WTC11 (cell line): ENCODE measurements at places on chromosomes 6 and 20.

GRCh38 chr20:5608442-5609161, 141.6 kb upstream of the SHLD1 start:
- no peak for DNase-seq

GRCh38 chr6:25311331-25311840, 32.2 kb downstream of the CARMIL1 start:
- no peak for DNase-seq

DNA sequence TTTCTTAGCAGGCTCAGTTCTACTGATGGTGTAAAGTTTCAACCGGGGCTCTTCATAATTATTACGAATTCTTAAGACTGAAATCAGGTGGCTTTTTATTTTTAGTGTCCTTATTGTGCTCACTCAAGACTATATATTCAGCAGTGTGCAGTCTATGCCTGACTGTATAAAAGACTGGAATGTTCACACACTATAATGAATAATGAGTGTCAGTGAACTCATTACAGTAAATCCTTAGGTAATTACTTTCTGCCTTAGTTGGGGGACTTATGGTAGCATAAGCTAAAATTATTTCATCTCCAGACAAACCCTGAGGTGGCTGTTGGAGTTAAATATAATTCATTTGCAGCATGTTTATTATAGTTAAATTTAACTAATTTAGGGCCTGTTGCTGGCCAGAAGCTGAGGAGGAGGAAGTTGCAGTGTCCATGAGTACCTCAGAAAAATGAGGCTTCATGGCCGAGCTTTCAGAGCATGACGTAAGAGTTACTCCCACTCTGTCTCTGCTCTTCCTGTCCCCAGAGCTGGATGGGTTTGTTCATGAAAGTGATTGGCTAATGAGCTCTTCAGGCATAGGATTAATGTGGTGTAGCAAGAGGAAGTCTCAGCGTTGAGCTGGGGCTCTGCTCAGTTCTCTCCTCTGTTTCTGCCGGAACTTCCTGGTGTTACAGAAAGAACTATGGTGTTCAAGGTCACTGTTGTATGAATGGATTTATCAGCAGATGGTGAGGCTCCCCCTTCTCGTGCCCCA, 335.7 kb downstream of the NRN1 start:
- DNase-seq = no peak

DNA sequence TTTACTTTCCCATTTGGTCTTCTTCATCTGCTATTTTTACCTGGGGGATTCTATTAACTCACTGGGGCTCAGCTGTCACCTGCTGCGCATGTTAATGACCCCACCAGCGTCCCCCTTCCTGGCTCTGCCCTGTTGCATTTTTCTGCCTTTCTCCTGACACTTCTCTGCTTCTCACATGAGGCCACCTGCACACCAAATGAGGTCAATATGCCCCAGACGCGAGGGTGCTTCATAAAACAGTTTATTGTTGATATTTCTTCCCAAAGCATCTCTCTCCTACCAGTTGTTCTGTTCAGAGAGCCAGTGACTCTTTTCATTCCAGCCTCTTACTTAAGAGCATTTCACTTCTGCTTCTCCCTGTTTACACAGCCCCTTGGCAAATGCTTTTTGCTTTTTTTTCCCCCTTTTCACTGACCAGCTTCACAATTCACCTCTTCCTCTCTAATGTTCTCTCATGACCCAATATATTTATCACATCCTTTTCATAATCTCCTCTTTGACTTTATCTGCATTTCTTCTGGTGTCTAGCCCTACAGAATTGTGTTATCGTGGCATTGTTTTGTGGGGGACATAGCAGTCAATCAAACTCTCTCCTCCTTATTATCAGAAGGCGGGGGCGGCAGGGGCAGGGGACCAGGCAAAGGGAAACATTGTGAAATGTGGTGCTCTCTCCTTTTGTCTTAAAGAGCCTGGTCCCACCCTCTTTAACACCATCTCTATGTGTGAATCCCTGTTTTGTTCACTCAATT, 545.8 kb upstream of the CITED2 start:
- DNase-seq = no peak

DNA sequence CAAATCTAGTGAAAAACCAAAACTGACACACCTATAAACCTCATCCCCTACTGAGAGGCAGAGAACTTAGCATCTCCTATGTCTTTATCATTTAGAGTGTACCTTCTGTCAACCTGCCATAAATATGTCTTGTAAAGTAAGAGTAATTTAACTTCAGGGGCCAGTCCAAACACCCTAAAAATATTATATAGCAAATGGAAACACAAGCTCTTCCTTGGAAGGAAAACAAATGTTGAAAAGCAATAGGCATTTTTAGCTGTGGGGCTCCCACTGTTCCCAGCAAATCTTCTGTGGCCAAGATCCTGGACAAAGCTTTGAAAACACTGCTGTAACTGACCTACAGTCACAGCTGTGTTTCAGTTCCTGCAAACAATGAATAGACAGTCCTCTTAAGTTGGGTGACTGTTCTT, 140.0 kb upstream of the RNF217 start:
- DNase-seq = no peak

- no peak for DNase-seq
These were observed 27.0 kb downstream of the CST9L start for GRCh38 chr20:23541330-23541729.

DNA sequence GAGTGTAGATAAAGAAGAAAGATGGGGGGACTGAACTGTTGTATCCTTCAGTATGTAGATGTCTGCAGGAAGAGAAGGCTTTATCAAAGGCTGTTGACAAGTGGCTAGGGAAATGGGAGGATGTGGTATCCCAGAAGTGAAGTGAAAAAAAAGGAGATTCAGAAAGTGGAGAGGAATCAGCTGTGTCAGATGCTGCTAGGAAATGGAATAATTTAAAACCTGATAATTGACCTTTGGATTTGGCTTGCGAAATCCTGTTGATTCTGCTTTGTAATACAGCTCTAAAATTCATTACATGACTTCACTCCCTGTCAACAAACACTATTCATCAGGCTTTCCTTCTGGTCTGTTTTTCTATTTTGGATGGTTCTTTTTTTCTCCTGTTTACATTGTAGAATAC, 41.7 kb downstream of the PHF3 start:
- no peak for DNase-seq

DNA sequence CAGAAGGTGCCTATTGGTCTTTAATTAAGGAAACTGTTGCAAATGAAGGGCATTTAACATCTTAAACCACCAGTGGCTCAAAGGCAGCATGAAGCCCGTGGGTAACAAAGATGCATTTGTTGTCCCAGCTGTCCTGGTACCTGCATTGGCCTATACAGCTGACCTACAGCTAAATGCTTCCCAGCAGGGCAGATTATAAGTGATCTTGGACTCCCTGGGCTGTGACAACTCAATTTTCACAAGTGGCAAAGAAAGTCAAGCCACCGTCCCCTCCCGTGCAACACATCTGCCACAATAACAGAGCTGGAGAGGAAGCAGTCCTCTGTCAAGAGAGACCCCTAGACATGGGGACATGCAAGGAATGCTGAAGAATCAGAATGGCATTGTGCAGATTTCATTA, 31.5 kb upstream of the EDN3 start:
- DNase-seq = peak; percentile 23

DNA sequence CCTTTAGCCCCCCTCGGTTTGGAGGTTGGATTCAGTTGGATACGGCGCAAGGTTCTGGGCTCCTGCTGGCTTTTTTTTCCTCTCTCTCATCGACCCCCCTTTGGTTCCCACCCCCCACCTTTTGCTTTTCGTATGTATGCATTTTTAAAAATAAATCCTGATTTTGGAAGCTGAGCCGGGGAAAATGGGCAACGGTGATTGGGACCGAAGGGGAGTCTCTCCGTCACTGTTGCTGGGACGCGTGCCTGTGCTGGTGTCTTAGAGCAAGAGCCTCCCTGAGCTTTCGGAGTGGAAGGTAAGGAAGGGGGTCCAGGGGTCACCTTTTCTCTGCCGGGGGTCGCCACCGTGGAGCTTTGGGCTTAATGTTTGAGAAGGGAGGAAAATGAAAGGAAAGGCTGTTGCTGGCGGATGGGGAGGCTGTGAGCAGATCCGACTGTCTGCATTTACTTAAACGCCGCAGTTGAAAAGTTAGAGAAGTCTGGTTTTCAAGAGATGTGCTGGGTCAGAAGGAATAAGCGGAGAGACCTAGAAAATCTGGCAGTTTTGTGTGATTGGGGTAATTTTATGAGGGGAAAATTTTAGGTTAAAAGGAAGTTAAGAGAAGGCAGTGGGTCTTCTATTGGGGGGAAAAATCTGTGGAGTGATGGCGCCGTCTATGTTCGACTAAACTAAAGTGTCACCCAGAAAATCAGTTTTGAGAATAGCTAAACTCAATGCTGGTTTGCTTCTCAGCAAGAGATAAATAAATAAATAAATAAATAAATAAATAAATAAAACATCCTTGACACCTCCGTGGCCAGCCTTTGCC, 828 bp downstream of the ADGRB3 start:
- peak; percentile 22 for DNase-seq

- no peak for DNase-seq
These were observed 127.4 kb downstream of the DST start for GRCh38 chr6:56515081-56515905.

DNA sequence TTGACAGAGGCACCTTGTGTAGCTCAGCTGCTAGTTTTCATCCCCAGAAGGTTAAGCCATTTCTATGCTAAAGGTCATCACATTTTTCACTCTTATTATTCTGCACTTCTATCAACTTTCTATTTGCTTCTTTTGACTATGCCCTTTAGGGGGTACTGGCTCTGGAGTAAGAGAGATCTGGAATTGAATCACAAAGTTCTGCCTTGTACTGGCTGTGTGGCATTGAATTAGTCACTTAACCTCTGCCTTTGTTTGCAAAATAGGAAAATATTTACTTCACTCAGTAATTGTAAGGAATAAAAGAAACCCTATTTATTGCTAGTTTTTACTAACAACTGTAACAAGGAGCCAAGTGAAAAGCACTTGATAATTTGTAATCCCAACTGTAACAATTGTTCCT, 56.8 kb upstream of the MTRF1L start:
- no peak for DNase-seq

DNA sequence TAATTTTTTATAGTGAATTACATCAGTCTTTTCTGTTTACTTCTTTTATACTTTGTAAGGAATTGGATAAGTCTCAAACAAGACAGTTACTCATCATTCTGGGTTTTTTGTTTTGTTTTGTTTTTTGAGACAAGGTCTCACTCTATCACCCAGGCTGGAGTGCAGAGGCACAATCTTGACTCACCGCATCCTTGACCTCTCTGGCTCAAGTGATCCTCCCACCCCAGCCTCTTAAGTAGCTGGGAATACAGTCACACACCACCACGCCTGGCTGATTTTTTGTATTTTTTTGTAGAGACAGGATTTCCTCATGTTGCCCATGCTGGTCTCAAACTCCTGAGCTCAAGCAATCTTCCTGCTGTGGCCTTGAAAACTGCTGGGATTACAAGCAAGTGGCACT, 524.3 kb downstream of the EYS start:
- no peak for DNase-seq

- DNase-seq = no peak
These were observed 39.8 kb downstream of the TGM6 start for GRCh38 chr20:2420510-2420909.

DNA sequence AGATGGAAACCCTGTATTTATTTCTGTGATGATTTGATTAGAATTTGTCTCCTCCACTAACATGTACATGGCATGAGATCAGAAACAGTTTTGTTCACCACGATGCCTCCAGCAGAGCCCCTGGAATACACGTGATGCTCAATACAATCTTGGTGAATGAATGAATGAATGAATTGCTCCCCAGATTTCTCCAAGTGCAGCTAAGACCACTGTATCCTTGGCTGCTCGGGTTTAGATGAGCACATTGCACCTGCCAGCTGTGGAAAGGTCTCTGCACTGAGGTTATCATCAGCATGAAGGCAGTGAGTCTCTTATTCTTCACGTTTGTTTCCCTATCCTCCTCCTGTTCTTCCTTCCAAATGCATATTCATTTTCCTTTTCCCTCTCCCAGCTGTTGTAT, 17.9 kb downstream of the CASS4 start:
- no peak for DNase-seq

DNA sequence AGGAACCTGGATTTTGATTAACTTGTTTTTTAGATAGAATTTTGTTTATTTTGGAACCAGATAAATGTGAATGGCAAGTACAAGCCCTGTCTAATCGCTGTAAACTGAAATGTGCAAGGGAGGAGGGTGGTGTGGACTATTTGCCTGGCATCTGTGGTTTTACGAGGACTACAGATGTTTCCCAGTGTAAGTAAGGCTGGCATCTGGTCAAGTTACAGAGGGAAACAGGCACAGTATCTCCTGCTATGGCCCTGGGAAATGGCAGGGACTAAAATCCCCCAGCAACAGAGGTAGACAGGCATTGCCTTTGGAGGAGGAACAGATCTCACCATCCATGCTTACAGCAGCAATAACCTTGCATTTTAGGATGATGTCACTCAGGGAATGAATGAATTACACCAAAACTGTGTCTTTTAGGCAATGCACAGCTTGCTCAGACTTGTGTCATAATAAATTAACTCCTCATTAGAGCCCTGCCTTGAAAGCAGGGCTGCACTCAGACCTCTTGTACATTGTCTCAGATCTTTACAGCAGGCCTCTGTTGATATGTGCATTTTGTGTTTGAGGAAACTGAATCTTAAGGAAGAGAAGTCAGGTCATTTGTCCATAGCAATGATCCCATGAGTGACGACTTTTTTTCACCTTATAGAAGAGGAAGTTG, 96.2 kb downstream of the TCP11 start:
- no peak for DNase-seq

DNA sequence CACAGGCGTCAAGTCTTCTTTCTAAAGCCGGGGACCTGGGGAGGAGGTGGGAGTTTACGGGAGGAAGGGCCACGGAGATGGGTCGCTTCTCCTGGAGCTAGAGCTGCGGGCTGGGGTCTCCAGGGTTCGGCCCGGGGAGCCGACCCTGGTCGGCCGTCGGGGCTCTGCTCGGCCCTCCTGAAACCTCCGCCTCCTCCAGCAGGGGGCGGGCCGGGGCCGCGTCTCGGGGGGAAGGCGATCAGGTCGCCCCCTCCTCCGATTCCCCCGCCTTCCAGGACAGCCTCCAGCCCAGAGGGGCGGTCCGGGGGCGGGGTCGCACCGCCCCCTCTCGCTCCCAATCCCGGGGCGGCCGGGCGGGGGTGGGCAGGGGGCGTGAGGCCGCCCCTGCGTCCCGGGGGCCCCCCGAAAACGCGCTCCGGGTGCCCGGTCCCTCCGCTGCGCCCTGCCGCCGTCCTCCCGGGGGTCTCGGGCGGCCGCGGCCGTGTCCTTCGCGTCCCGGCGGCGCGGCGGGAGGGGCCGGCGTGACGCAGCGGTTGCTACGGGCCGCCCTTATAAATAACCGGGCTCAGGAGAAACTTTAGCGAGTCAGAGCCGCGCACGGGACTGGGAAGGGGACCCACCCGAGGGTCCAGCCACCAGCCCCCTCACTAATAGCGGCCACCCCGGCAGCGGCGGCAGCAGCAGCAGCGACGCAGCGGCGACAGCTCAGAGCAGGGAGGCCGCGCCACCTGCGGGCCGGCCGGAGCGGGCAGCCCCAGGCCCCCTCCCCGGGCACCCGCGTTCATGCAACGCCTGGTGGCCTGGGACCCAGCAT, at the start of gene CEBPB:
CEBPB (plus strand) TSS at position 580 of the 814 bp plus-strand sequence; CDS start at position 784, 204 bp downstream.
- peak; percentile 96 for DNase-seq
